Bronchus fibroblast of lung (primary cell): ENCODE measurements at places on chromosomes 11 and 22. TPM values are rescaled to one million over a fixed set of nuclear protein-coding genes. Genes with fewer than 3 reads are reported as not detected.

Gene SLC5A4
- 0.15 TPM in 1 of 2 replicates, not detected in the other for total RNA-seq

Gene TRABD
- 35.8 and 37.5 TPM in 2 replicates for total RNA-seq

Gene BRMS1
- 52.5 and 59.5 TPM in 2 replicates for total RNA-seq

Gene MOV10L1
- 0.67 and 1.6 TPM in 2 replicates for total RNA-seq

Gene RASSF10
- not detected in 2 replicates for total RNA-seq

Gene MMP8
- total RNA-seq, result not detected in 2 replicates

Gene RIMBP3B
- 0.30 TPM in 1 of 2 replicates, not detected in the other for total RNA-seq

Gene GAL3ST3
- 0.59 and 1.2 TPM in 2 replicates for total RNA-seq

Gene MRPL23
- 324 and 358 TPM in 2 replicates for total RNA-seq

Gene STARD10
- total RNA-seq, result 8.9 and 10.4 TPM in 2 replicates

Gene KRTAP5-8
- total RNA-seq, result not detected in 2 replicates

Gene OR8G1
- not detected in 2 replicates for total RNA-seq

Gene OVOL1
- total RNA-seq, result not detected in 2 replicates

Gene HOATZ
- total RNA-seq, result 0.50 TPM in 1 of 2 replicates, not detected in the other

Gene XKR3
- not detected in 2 replicates for total RNA-seq
